ENCODE measurements at places on chromosomes 5 and 9.

GRCh38 chr5:169988947-169989346 lies 8.7 kb upstream of the INSYN2B start:
- DNase-seq: no peak

- no peak for DNase-seq
These were observed 1.3 kb upstream of the ST8SIA4 start for GRCh38 chr5:100904259-100904861.

DNA sequence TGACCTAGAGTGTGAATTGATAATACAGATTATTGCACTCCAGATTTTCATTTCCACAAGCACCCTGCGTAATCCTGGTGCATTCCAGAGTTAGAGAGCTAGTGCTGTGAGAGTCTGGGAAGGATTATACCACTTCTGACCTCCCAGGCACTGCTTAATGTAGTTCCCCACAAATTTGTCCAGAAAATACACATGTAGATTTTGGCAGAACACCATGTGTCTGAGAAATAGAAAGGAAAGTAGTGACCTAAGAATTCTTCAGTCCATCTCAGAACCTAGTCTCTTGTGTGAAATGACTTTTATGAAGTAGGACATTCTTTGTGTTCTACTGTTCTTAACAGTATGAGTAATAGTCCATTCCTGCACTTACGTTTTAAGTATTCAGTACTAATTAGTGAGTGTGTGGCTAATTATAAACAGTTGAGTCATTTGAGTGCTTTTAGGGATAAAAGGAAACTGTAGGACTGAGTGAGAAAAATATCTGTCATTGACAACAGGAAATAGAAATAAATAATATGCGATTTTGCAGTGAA lies 27.8 kb upstream of the PTPDC1 start:
- no peak for DNase-seq

DNA sequence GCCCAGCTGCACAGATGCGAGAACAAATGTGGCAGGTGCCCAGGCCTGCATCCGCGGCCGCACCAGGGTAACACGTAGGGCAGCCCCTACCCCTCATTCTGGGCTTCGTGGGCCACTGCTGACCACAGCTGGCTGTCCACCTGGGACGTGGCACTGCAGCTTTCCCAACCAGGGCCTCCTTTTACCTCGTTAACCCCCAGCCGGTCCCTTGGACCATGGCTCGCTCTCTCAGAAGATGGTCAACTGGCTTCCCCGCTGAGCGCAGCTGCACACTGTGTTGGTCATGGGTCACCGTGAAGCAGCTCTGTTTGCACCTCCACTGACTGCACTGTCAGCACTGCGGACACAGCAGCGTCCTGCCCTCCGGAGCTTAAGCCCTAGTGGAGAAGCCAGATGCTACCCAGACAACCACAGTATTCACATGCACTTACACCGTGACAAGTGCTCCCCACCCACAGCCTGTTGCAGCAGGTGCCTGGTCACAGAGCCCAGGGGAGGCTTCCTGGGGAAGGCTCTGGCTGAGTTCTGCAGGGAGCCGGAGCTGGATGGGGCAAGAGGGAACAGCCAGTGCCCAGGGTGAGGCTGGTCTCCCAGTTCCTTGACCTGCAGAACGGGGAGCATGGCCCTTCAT lies 10.5 kb upstream of the PLEKHG4B start:
- no peak for DNase-seq

DNA sequence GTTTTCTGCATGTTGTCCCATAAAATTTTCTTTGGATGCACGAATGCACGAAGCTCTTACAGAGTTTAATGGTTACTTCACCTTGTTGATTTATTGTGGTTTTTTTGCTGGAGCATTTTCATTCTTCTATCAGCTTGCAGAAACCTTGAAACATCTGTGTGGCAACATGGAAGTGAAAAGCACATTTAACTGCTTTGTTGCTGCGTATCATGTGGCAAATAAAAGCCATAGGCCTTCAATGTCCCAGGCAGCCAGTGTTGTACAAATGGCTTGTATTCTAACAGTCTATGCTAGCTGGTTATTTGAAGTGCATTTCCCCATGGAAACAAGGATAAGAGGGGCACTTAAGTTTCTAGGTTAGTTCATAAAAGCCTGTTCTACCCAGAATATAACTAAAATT lies 42.5 kb upstream of the RASGRF2 start:
- no peak for DNase-seq
